ENCODE measurements at places on chromosomes 6 and 20.

DNA sequence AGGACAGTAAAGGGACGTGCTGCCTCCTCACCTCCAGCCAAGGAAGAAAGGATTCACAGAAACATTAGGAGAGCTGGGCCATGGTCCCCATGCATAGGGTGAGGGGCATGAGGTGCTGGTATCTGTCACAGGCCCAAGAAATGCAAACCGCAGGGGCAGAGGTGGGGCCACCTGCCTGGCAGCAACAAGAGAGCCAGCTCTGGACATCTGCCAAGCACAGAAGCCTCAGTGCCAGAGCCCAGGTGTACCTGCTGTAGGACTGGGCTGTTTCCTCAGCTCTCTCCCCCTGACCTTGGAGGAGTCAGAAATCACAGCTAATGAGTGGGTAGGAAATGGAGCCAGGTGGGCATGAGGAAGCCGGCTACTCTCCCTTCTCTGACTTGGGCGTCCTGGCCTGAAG, 45.3 kb downstream of the SLC2A12 start:
- DNase-seq, result no peak

- DNase-seq, result no peak
These were observed 29.1 kb downstream of the ZDHHC14 start for GRCh38 chr6:157410045-157410444.

GRCh38 chr6:127023001-127023778, 95.3 kb upstream of the RSPO3 start:
- DNase-seq, result no peak

- DNase-seq, result no peak
These were observed 7.8 kb upstream of the PNISR start for GRCh38 chr6:99432877-99433276.

Measured in HFF-Myc (cell line).